CD4-positive, alpha-beta T cell treated with Interleukin-17A for 1 hour (primary cell): ENCODE measurements at places on chromosomes 2 and 18.

- DNase-seq = no peak
These were observed 172.2 kb upstream of the NCKAP5 start for GRCh38 chr2:133740500-133740899.

DNA sequence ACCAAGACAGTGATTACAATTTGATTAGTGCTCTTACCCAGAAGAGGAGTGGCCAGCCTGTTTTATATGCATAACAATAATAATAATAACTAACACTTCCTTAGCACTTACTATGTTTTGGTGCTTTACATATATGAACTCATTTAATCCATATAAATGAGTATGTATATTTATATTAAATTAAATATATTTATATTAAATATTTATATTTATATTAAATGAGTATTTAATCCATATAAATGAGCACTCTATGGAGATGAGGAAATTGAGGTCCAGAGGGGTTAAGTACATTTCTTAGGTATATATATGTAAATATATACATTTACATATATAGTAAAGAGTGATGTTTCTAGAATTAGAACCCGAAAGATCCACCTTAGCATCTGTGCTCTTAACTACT is 673.9 kb upstream of the ACVR2A start:
- no peak for DNase-seq

- DNase-seq = no peak
These were observed 23.1 kb downstream of the DCDC2C start for GRCh38 chr2:3726511-3726910.

DNA sequence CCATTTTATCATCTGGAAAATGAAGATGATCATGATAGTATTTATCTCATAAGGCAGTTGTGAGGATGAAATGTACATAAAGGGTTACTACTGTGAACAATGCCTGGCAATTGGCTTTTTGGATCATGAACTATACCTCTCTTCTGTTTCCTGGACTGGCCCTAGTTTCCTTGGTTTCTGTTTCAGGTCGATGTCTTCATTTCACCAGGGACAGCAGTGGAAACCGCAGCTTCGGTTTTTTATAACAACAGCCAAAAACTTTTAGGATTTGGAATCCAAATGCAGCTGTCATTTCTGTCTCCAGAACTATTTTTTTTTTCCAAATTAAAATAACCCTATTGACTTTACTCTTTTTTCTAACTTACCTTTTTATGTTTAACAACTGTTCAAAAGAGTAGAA is 425.1 kb downstream of the RND3 start:
- no peak for DNase-seq

DNA sequence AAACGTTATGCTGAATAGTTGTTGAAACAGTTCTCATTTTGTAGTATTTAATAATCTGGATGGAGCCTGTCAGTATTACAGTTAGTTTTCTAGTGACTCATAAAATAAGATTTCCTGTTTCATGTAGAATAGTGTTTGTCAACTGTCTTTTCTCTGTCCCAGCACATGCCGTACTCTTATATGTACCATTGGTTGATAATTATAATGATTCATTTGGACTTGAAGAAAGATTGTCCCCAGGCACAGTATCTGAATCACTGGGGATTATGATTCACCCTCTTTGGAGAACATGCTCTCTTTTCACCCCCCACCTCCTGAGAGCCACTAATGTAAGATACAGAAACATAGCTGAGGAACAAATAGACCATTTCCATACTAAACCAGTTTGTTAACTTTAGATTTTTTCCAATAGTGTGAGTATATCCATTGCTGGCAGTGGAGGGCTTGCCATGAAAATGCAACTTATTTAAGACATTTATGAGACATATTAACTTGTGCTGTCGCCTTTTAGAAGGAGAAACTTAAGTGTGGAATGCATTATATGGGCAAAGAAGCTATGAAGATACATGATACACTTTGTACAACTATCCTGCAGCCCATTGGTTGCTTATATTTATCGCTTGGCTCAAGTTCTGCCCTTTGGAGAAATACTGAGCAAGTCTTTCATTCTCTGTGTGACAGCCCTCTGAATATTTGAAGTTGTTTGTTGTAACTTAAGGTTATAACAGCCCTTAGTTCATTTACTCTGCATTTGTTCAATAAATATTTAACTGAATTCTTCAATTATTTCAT is 12.4 kb downstream of the COPS8 start:
- DNase-seq = no peak
